ENCODE measurements at places on chromosomes 16 and 17.

DNA sequence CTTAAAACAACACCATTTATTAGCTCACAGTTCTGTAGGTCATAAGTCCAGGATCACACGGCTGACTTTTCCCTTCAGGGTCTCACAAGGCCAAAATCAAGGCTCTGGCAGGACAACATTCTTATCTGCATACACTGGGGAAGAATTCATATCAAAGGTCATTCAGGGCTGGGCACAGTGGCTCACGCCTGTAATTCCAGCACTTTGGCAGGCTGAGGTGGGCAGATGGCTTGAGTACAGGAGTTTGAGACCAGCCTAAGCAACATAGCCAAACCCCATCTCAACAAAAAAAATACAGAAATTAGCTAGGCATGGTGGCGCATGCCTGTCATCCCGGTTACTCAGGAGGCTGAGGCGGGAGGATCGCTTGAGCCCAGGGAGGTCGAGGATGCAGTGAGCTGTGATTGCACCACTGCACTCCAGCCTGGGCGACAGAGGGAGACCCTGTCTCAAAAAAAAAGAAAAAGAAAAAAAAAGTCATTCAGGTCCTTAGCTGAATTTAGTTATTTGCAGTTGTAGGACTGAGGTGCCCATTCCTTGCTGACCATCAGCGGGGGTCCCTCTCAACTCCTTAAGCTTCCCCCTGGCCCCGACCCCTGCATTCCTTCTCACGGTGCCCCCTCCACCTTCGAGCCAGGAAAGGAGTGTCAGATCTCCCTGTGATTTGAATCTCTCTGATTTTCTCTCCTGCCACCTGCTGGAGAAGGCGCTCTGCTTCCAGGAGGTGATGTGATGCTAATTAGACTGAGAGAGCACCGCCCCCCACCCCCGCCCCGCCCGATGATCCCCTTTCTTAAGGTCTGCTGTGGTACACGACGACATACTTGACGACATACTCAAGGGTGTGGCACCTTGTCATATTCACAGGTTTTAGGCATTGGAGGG, 91.8 kb upstream of the CLEC18A start:
- no peak for DNase-seq

- no peak for DNase-seq
Measured at GRCh38 chr17:61352408-61352770, 47.3 kb upstream of the TBX2 start.

- DNase-seq: no peak
Measured at GRCh38 chr17:19364699-19365498, 2.4 kb upstream of the B9D1 start.

- DNase-seq: no peak
Measured at GRCh38 chr17:74059479-74060240, 143.8 kb upstream of the RPL38 start.

- no peak for DNase-seq
Measured at GRCh38 chr17:29620779-29621500, 1.8 kb downstream of the CORO6 start.

GRCh38 chr17:41153856-41154255, 4.2 kb upstream of the KRTAP4-5 start:
- DNase-seq: no peak

DNA sequence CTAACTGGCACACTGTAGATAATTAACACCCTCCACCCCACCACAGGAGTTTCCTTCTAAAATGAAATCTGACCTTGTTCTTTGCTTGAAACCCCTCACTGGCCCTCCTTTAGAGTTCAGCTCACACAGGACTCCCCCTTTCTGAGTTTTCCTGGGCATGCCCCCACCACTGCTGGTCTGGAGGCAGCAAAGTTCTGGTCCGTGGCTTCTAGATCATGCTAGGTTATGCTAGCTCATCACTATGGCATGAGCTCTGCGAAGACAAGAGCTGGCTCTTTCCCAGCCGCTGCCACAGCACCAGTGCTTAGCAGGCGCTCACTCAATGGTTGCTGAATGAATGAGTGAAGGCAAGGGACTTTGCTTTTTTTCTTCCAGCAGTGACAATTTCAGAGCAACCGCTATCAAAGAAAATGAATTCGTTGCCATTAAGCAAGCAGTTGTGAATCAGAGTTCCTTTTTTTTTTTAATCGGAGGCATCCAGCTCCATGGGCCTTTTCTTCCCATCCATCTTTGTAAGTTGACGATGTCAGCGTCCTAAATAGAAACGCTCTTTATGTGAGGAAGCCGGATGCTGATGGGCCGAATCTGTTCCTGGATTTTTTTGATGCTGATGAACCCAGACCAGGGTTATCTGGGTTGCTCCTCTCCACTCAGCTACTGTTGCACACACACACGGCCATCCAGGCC, 80.8 kb upstream of the NOL11 start:
- peak; percentile 58 for DNase-seq

Measured in kidney epithelial cell (primary cell).